CD14-positive monocyte (primary cell): ENCODE measurements at places on chromosomes 13 and 19.

DNA sequence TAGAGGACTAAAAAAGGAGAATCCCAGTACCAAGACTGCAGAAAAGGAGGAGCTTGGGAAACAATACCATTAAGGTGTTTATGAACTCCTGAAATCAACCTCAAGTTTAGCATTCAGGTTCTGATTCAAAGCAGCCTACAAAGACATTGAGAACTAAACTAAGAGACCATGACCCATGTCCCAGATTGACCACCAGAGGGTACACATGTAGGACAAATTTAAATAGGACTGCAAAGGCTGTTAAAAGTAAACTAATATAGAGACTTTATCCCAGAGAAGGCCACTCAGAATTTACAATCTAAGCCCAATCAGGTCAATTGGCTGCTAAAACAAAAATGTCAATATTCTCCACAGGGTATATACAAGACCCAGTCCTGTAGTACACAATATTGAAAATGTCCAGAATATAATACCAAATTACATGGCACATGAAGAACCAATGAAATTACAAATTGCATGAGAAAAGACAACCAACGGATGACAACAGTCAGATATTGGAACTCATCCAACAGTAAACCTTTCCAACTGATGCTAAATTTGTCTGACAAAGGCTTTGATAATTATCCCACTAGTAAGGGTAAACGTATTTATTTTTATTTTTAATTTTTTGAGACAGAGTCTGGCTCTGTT lies 682.4 kb downstream of the UQCRFS1 start:
- no peak for DNase-seq

DNA sequence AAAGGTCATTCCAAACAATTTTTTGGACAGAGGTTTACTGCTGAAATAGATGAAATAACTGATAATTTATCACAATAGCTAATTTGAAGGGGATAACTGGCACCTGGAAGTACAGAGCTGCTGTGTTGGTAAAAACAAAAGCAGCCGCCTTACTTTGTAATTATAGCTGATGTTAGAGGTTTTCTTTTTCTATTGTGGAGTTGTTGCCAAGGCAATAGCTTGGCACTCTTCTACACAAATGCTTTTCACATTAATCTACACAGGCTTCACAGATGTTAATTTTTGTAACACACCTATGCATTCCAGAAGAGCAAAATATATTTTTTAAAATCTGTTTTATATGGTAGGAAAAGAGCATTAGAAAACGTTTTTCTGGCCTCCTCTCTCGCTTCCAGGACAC lies 56.9 kb downstream of the LACC1 start:
- no peak for DNase-seq

DNA sequence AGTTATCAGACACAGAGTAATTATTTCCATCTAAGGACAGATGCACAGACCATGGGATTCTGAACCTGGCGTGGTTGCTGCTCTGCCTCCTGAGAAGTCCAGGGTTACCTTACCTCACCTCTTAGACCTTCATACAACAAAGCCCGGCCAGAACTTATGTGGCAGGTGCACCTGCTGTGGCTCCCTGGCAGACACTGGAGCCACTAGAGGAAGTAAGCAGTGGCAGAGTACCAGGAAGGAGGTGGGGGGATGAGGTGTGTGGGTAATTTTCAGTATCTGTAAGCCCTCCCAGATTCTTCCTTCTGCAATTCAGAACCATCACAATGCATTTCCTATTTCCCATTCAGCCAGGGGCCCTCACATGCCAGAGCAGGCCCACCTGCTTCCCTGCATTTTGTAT lies 106.1 kb upstream of the DOCK9 start:
- DNase-seq, result no peak

- DNase-seq, result peak; percentile 72
Observed at GRCh38 chr19:4059891-4060620, 6.6 kb downstream of the ZBTB7A start.

DNA sequence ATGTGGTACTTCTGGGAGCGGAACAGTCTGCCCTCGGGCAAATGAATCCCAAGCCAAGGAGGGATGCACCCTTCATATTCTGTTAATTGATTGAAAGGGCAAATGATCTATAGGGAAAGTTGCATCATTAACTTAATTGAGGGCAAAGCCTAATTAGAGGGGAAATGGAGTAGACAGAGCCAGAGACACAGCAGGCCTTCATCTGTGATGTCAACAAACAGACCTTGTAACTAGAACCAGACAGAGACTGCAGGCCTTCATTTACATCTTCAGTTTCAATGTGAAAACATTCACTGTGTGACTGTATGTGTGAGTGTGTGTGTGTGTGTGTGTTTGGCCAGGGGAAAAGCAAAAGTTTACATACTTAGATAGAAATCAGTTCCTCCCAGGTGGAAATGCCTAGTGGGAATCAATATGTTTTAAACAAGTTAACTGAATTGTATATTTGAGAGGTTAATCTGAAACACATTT lies 126.4 kb downstream of the SPRY2 start:
- no peak for DNase-seq

DNA sequence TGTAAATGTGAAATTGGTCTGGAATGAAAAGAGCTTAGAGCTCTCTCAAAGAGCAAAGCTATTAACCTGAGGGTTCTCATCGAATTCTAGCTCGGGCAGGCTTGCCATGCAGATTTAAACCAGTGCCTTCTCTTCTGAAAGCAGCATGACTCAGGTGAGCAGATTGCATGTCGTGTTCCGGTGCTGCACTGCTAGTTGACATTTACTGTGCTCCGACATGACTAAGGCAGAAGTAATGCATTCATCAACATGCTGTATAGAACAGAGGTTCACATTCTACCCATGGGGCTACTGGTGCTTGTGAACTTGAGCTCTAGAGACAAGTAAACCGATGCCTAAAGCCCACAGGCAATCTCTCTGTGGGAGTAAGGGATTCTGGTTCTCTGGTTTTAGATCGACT lies 947.7 kb downstream of the EFNB2 start:
- DNase-seq, result no peak

DNA sequence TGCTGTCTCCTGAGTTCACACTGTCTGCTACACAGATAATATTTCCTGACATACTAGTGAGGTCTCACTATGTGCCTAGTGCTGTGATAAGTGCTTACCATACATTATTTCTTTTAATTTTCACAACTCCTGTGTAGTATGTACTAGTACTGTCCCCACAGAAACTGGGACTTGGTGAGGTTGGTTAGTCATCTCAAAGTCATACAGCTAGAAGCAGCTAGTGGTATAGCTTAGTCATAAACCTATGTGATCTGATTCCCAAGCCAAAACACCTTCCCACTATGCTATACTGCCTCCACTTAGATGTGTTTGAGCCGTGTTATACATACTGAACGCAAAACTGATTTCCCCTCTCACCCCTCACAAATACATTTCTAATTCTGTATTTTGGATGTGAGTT lies 10.5 kb downstream of the MTMR6 start:
- peak; percentile 33 for DNase-seq

DNA sequence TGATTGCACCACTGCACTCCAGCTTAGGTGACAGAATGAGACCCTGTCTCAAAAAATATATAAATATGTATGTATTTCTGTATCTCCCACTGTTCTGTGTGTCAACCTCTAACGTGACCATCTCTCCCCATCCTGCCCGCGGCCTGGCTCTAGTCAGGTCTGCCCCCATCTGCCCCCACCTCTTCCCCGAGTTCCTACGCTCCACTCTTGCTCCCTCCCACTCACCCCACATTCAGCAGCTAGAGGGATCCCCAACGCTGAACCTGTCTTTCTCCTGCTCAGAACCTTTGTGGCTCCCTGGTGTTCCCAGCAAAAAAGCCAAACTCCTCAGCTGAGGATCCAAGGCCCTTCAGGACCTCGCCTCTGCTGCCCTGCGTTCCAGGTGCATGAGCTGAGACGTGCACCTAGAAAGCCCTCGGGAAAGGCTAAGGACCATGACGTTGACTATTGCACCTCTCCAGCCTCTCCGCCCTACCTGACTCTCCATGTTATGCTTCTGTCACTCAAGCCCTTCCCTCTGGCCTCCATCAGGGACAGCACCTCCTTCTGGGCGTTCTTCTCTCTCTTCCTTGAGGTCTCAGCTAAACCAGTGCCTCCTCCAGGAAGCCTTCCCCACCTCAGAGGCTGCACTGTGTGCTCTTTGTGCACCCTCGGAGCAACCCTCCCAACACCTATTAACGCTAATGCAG lies 18.1 kb downstream of the AKT2 start:
- DNase-seq, result no peak

- DNase-seq, result no peak
Observed at GRCh38 chr13:35629026-35629425, 152.5 kb upstream of the MAB21L1 start.

DNA sequence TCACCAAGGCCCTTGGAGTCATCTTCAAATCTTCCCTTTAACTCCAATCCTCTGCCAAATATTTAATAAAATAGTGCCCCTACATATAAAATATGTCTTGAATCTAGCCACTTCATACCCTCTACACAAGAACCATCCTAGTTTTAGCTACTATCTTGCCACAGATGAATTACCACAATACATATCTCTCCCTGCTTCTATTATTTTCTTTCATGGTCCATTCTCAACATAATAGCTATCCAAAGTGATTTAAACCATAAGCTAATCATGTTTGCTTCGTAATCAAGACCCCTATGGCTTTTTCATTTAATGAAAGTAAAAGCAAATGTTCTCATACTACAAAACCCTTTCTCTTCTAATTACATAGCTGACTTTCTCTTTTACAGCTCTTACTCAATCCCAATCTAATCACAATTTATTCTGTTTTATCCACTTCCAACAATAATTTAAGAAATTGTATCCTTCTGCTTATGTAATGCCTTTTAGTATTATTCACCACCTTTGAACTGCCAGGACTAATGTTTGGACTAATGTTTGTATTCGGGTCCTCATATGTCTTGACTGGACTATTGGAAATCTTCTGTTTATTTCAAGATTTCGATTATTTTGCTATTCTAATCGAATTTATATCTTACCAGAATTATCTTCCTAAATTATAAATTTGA lies 412.0 kb downstream of the SLITRK1 start:
- no peak for DNase-seq

DNA sequence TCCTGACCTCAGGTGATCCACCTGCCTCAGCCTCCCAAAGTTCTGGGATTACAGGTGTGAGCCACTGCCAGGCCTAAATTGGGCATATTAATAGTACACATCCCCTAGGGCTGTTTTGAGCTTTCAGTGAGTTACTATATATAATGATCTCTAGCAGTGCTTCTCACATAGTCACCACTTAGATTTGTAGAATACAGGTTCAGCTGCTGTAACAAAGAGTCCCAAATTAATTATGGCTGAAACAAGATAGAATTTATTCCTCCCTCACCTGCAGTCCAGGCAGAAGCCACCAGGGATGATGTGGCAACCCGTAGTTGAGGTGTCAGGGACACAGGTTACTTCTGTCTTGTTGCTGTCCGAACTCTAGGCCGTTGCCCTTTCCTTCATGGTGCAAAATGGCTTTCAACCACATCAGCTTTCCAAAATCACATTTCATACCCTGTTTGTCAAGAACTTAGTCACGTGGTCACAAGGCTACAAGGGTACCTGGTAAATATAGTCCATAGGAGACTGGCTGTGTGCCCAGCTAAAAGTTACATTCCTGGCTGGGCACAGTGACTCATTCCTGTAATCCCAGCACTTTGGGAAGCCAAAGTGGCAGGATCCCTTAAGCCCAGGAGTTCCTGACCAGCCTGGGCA lies 2.9 kb downstream of the PROSER3 start:
- no peak for DNase-seq

- no peak for DNase-seq
Observed at GRCh38 chr13:38262211-38262610, 87.4 kb upstream of the UFM1 start.

DNA sequence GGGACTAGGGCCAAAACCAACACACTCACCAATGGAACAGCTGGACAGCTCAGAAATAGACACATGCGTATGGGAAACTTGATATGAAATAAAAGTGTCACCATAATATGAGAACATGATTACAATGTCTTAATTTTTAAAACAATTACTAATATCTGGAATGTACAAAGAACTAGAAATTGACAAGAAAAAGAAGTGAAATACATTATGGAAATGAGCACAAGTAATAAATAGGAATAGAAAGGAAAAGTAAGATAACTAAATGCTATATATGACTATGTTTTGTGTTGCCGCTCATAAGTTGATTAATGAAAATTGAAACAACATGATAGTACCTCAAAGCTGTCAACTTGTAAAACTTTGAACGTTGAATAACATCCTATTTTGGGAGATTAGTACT lies 801.1 kb downstream of the SLITRK5 start:
- DNase-seq, result no peak

DNA sequence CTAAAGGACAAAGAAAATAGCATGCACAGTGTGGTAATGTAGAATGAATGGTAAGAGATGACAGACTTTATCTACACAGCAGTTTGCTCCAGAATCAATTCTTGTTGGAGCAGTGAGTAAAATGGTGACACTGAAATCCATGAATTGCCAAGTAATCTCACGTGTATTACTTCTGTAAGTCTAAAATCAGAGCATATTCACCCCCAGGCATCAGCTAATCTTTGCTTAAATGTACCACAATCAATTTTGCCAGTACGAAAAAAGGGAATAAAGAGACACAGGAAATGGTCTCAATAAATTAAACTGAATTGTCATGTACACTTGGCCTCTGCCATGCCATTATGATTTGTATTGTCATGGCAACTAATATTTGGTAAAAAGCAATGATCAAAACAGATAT lies 294.2 kb downstream of the PCDH17 start:
- DNase-seq, result no peak

DNA sequence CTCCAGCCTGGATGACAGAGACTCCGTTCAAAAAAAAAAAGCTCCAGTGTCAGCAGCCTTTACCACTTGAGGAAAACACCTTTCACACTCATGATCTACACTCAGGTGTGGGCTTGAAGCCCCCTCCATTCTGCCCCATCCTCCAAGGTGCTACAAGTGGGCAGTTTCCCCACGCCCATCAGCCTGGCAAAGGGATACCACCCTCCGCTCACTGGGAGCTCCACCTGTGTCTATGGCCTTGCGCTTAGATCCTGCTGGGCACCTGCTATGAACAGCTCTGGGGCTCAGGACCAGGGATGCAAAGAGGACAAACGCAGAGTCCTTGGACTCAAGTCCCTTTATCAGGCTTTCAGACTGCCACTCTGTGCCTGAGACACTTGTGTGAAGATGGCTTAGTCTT lies 127.8 kb downstream of the CRYL1 start:
- DNase-seq, result no peak

GRCh38 chr19:17908244-17908643 lies 24.6 kb upstream of the CCDC124 start:
- DNase-seq, result no peak

DNA sequence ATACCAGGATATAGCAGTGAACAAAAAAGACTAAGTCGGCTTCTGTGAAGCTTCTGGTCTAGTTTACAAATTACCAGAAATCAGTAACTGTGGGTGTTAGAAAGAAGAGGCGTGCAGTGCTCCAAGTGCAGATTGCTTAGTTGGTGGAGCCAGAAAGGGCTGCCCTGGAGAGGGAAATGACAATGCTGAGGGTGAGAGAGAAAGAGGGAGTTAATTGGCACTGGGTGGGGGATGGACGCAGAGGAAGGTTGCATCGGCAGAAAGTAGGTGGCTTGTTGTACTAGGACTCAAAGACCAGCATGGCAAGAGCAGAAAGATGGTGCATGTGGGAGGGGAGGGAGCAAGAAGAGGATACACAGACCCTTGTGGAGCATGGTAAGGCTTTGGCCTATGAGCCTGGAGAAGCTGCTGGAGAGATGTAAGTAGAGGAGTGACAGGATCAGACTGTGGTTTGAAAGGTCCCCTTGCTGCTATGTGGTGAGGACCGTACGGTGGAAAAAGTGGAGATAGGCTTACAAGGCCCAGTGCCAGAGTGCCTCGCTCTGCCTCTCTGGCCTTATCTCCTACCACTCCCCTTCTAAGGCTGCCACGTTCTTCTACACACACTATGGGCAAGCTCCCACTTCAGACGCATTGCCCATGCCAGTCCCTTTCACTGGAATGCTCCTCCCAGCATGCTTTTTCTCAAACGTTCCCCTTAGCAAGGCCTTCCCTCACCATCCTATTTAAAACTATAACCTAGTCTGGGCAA lies 13.5 kb downstream of the SMG9 start:
- DNase-seq, result no peak
